ENCODE measurements at places on chromosomes 5 and 9. TPM values are rescaled to one million over a fixed set of nuclear protein-coding genes. Genes with fewer than 3 reads are reported as not detected.
A peak's percentile ranks its signal among the peaks of the same experiment; 100 is the strongest.

GRCh38 chr5:3546028-3546427, 49.6 kb upstream of the IRX1 start:
- no peak overlapping the region for H3K27ac ChIP-seq
- no peak for DNase-seq
- H3K27me3 ChIP-seq = no peaks in the 10 kb centered on the region
- no peak overlapping the region for H3K4me3 ChIP-seq

GRCh38 chr5:97065475-97065874, 76.9 kb downstream of the LIX1 start:
- no peaks in the 10 kb centered on the region for H3K4me1 ChIP-seq
- no peak for DNase-seq
- H3K27me3 ChIP-seq = no peaks in the 10 kb centered on the region
- H3K4me3 ChIP-seq = no peak overlapping the region
- no peaks in the 10 kb centered on the region for H3K36me3 ChIP-seq

DNA sequence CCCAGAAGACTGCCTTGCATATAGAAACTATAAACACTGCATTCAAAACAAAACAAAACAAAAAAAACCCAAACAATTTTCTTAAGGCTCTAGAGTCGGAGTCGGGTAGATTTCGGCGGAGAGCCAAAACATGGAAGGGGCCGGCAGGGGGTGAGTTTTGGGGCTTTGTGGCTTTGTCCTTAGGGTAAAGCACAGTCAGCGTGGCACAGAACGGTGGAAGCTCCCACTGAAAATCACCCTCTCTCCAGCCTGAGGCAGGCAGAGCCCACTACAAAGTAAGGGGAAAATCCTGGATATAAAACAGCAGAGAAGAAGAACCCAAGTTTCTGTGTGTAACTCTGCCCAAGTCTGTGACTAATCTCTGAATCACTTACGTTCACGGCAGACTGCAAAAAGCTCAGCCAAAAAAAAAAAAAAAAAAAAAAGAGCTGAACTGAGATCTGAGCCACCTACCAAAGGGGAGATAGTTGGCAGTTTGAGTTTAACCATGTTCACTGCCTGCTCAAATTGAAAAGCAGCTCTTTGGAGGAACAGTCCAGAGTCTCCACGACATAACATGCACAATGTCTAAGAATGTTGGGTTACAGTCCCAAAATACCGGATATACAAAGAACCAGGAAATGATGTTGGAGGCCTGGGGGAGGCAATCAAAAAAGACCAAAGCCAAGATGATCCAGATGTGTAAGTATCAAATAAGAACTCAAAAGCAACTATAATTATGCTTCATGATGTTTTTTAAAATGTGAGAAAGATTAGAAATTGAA, 26.6 kb upstream of the OR2K2 start:
- DNase-seq = no peak
- H3K27me3 ChIP-seq = no peaks in the 10 kb centered on the region
- H3K4me3 ChIP-seq = no peak overlapping the region
- H3K4me1 ChIP-seq = no peaks in the 10 kb centered on the region

GRCh38 chr9:93911136-93911745, 43.9 kb downstream of the BARX1 start:
- H3K27me3 ChIP-seq = no peaks in the 10 kb centered on the region
- no peak for DNase-seq
- H3K27ac ChIP-seq = no peak overlapping the region
- H3K4me3 ChIP-seq = no peak overlapping the region
- H3K4me1 ChIP-seq = peaks cover 9% of the 10 kb centered on the region

ROPN1L gene
- 0.73 TPM for total RNA-seq

DNA sequence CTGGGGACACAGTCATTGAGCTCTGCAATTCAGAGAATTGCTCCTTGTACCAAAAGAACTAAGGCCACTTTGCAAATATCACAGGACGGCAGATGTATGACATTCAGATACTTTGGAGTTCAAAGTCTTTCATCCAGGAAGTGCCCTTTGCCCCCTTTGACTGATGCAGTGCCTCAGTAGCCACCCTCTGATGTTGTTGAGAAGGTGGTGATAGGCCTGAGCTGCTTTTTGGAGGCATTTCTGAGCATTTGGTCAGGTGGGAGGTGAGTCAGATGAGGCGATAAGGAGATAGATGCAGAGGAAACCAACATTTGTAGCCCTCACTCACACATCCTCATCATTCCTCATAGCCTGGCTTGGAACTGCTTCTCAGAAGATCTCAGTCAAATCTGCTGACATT, 63.4 kb downstream of the ANGPTL2 start:
- no peaks in the 10 kb centered on the region for H3K27me3 ChIP-seq
- no peak overlapping the region for H3K4me3 ChIP-seq
- H3K36me3 ChIP-seq = no peaks in the 10 kb centered on the region
- no peaks in the 10 kb centered on the region for H3K4me1 ChIP-seq

- peak overlapping the region; percentile 62 for H3K27ac ChIP-seq
- H3K4me3 ChIP-seq = no peak overlapping the region
- no peaks in the 10 kb centered on the region for H3K27me3 ChIP-seq
- DNase-seq = peak; percentile 71
- no peaks in the 10 kb centered on the region for H3K36me3 ChIP-seq
These were observed 71.7 kb upstream of the WWC1 start for GRCh38 chr5:168219515-168220410.

GRCh38 chr5:6475626-6476312, 27.1 kb downstream of the UBE2QL1 start:
- peak; percentile 84 for DNase-seq
- no peak overlapping the region for H3K27ac ChIP-seq
- H3K4me1 ChIP-seq = peaks cover 3% of the 10 kb centered on the region
- H3K4me3 ChIP-seq = no peak overlapping the region
- H3K36me3 ChIP-seq = no peaks in the 10 kb centered on the region

- no peaks in the 10 kb centered on the region for H3K27me3 ChIP-seq
- no peak overlapping the region for H3K4me3 ChIP-seq
- H3K27ac ChIP-seq = no peak overlapping the region
- peaks cover 10% of the 10 kb centered on the region for H3K4me1 ChIP-seq
These were observed 15.7 kb downstream of the TMEM171 start for GRCh38 chr5:73136055-73136562.

GRCh38 chr5:149808264-149808982, 78.3 kb downstream of the PPARGC1B start:
- H3K27me3 ChIP-seq = no peaks in the 10 kb centered on the region
- H3K4me1 ChIP-seq = peaks cover 4% of the 10 kb centered on the region
- no peak for DNase-seq
- H3K4me3 ChIP-seq = no peak overlapping the region
- H3K36me3 ChIP-seq = no peaks in the 10 kb centered on the region

GRCh38 chr9:91312717-91313325, 48.9 kb downstream of the AUH start:
- no peaks in the 10 kb centered on the region for H3K27me3 ChIP-seq
- no peak overlapping the region for H3K27ac ChIP-seq
- DNase-seq = no peak
- no peaks in the 10 kb centered on the region for H3K4me1 ChIP-seq
- H3K4me3 ChIP-seq = no peak overlapping the region

OSMR gene
- 2.6 TPM for total RNA-seq

- no peaks in the 10 kb centered on the region for H3K4me1 ChIP-seq
- no peaks in the 10 kb centered on the region for H3K36me3 ChIP-seq
- no peak overlapping the region for H3K4me3 ChIP-seq
- H3K27ac ChIP-seq = no peak overlapping the region
- DNase-seq = no peak
- no peaks in the 10 kb centered on the region for H3K27me3 ChIP-seq
These were observed 81.4 kb upstream of the ANKRD55 start for GRCh38 chr5:56314529-56314928.

- H3K36me3 ChIP-seq = no peaks in the 10 kb centered on the region
- H3K4me3 ChIP-seq = peak within 1 kb of the TSS; percentile 47
- H3K27me3 ChIP-seq = peaks cover 57% of the 10 kb centered on the region
- peak; percentile 72 for DNase-seq
- no peak within 1 kb of the TSS for H3K27ac ChIP-seq
These were observed at the start of gene CDKN2A for GRCh38 chr9:21993893-21994555. Gene CDKN2A, minus strand, starts transcription at chr9:21994392.

GRCh38 chr5:1494780-1495524, 28.8 kb downstream of the LPCAT1 start:
- peaks cover 75% of the 10 kb centered on the region for H3K36me3 ChIP-seq
- H3K27ac ChIP-seq = no peak overlapping the region
- DNase-seq = no peak
- no peaks in the 10 kb centered on the region for H3K27me3 ChIP-seq

DNA sequence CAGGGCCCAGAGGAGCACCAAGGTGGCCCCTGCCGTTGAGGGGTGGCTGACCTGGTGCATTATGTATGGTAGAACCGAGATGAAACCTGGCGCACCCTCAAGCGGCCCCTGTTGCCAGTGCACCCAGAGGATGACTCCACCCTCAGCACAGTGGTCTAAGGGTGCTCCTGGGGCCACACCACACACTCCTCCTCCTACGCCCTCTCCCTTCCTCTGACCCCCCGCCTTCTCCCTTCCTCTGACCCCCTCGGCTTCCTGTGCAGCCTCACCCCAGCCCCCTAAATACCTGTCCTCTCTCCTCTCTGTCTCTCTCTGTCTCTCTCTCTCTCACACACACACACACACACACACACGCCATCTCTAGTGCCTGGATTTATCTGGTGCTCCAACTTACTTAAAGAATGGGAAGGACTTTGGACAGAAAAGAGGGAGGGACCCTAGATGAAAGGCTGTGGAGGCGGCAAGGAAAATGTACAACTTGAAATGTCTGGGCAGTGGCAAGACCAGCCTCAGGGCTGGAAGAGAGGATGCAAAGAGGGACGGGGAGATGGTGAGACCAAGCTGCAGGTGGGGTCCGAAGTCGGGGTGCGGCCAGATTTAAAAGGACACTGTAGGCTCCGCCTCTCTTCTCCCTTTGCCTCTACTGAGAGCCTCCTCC, 18.2 kb upstream of the SLC30A5 start:
- no peaks in the 10 kb centered on the region for H3K27me3 ChIP-seq
- H3K4me1 ChIP-seq = no peaks in the 10 kb centered on the region
- no peak overlapping the region for H3K4me3 ChIP-seq
- no peak overlapping the region for H3K27ac ChIP-seq

DNA sequence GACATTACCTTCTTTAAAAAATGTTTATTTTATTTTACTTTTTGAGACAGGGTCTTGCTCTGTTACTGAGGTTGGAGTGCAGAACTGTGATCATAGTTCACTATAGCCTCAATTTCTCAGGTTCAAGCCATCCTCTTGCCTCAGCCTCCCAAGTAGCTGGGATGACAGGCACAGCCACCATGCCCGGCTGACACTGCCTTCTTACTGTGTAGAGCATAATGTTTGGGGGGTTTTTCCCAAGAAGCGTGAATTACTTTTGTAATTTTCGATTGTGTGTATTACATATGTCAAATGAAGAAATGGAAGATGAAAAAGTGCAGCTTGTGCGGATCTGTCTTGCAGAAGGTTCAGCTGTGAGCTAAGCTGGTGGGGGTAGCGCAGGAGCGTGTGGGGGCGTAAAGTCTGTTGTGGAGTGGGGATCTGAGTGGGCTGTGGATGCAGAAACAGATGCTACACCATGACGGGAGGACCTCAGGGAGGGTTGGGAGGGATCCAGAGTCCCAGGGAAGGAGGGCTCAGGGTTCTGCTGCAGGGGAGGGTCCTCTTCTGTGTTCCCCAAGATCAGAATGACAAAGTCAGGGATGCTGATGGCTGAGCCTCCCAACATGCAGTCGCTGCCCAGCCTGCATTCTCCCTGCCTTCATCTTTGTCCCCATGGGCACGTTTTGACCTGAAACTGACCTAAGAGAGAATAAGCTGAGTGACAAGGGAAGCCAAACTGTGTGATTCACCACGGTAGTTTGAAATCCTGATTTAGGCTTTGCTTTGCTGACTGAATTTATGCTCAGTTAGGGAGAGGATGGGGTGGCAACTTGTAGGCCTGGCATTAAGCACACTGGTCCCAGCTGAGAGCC, 6.8 kb upstream of the ANKRD33B start:
- no peak overlapping the region for H3K27ac ChIP-seq
- no peaks in the 10 kb centered on the region for H3K36me3 ChIP-seq
- peaks cover 4% of the 10 kb centered on the region for H3K4me1 ChIP-seq
- peaks cover 10% of the 10 kb centered on the region for H3K27me3 ChIP-seq
- no peak overlapping the region for H3K4me3 ChIP-seq
- no peak for DNase-seq

OMD gene
- not detected for total RNA-seq

DNA sequence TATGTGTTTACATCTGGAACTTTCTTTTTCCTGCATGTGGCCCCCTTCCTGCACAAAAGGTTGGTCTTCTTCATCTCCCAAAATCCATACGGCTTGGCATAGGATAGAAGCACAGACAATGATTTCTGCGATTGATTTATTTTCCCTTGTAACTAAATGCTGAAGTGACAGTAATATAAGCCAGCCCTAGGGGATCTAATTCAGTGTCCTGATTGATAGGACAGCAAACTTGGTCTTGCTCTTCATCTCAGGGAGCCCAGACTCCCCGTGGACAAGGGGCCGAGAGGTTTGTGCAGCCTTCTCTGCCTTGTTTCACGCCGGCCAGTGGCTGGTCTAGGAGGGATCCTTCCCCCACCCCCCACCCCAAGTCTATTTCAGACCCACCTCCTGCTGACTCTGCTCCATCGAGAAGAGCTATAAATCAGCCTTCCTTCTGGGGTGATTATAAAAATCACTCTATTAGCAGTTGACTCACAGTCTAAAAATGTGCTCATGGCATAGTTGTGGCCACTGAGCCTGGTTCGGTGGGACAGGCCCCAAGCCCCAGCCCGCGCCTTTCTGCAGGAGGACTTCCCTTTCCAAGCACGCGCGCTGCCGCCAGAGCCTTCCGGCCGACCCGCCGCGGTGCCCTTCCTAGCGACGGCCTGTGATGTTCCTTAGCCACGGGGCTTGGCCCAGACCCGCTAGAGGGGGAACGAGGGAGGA, 89.8 kb upstream of the COL5A1 start:
- DNase-seq = no peak
- no peak overlapping the region for H3K4me3 ChIP-seq
- H3K4me1 ChIP-seq = peaks cover 2% of the 10 kb centered on the region
- no peak overlapping the region for H3K27ac ChIP-seq
- H3K36me3 ChIP-seq = no peaks in the 10 kb centered on the region

PRPF4 gene
- 36.8 TPM for total RNA-seq

SCGB3A2 gene
- total RNA-seq = 63.6 TPM

GRCh38 chr5:107570805-107571531, 99.8 kb downstream of the EFNA5 start:
- H3K4me1 ChIP-seq = peaks cover 23% of the 10 kb centered on the region
- no peaks in the 10 kb centered on the region for H3K36me3 ChIP-seq
- H3K4me3 ChIP-seq = no peak overlapping the region
- H3K27me3 ChIP-seq = no peaks in the 10 kb centered on the region
- DNase-seq = no peak
- H3K27ac ChIP-seq = no peak overlapping the region

DNA sequence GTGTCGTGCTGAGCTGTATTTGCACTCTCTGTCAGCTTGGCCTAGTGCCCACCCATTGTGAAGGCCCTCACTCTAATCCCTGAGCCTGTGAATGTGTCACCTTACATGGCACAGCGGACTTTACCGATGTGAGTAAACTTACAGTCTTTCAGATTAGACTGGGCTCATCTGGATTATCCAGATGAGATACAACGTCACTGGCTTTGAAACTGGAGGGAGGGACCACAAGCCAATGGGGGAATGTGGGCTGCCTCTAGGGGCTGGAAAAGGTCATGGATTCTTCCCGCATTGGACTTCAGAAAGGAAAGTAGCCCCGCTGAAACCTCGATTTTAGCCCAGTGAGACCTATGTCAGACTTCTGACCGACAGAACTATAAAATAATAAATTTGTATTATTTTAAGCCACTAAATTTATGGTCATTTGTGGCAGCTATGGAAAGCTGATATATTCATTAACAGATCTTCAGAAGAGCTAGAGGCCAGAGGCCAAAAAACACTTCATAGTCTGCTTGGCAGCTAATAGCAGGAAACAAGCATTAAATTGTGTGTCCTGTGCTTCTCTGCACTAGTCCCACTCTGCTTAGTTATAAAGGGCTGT, 139.0 kb upstream of the GAS1 start:
- H3K27ac ChIP-seq = no peak overlapping the region
- H3K4me1 ChIP-seq = no peaks in the 10 kb centered on the region
- no peaks in the 10 kb centered on the region for H3K36me3 ChIP-seq
- H3K27me3 ChIP-seq = no peaks in the 10 kb centered on the region
- DNase-seq = no peak
- H3K4me3 ChIP-seq = no peak overlapping the region
